Daoy (cell line): ENCODE measurements at places on chromosomes 13 and 19. TPM values are rescaled to one million over a fixed set of nuclear protein-coding genes. Genes with fewer than 3 reads are reported as not detected.

DNA sequence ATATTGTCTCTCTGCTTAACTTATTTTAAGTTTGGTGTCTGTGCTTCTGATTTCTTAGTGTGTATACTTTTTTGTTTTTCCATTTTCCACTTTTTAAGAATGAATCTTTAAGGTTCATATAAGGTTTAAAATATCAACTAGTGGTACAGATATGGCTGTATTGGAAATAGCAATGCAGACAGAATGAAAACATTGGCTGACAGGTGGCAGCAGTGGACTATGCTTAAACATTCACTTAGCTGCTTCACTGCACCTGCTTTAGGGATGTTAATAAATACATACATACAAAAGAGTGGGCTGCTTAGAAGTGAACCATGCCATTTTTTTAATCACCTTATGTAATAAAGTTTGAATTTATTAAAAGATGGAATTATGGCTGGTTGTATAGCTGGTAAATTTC is 27.3 kb downstream of the TM9SF2 start:
- DNase-seq, result no peak

- DNase-seq, result no peak
These were observed 3.4 kb upstream of the POMP start for GRCh38 chr13:28655561-28655960.

CACTIN gene
- total RNA-seq, result 29.9 and 52.6 TPM in 2 replicates

DNA sequence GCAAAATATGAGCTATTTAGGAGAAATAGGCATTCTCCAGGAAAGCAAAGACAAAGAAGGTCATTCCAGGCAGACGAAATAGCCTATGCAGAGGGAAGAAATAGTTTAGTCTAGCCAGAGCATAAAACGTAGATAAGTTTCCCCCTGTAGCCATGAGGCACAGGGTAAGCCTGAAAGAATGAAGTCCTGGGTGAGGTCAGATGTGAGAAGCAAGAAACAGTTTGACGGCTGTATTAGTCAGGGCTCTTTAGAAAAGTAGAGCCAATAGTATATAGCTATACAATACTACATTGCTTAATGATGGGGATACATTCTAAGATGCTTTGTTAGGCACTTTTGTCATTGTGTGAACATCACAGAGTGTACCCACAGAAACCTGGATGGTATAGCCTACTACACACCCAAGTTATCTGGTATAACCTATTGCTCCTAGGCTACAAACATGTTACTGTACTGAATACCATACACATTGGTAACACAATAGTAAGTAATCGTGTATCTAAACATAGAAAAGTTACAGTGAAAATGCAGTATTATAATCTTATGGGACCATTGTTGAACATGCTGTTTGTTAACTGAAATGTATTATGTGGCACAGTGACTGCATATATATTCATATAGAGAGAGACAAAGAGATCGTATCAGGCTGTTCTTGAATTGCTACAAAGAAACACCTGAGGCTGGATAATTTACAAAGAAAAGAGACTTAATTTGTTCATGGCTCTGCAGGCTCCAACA is 59.3 kb upstream of the WDFY2 start:
- peak; percentile 32 for DNase-seq

DNA sequence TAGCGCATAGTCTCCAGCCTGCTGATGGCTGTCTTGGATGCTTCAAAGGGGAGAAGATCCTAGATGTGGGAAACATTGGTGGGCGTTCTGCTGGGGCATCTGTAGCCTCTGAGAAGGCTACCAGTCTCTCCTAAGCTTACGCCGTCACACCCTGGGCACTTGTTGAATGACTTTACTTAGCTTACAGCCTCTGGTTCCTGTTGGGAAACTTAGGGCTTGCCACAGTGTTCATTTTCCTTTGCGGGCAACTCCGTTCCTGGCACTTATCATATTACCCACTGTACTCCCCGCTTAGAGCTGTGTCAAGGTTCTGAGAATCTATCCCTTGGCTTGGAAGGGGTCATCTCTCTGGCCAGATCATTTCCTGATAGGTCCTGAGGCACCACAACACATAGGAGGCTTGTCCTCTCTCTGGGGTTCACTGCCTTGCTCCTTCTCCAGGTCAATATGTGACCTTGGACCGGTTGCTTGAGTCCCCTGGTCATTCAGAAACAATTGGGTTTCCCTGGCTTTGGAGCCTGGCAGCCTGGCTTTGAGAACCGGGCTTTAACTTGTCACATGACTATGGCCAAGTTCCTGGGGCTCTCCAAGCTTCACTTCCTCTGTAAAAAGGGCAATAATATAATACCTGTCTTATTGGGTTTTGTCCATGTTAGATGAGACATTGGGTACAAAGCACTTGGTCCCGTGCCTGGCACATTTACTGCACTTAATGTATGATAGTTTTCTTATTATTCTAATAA is 20.5 kb upstream of the ALOX5AP start:
- no peak for DNase-seq

- no peak for DNase-seq
These were observed 72.4 kb upstream of the CLDN10 start for GRCh38 chr13:95480131-95480545.

GRCh38 chr19:46364359-46364758 is 17.5 kb downstream of the PPP5C start:
- DNase-seq, result no peak

- no peak for DNase-seq
These were observed 47.1 kb downstream of the MLLT1 start for GRCh38 chr19:6232601-6233055.

DNA sequence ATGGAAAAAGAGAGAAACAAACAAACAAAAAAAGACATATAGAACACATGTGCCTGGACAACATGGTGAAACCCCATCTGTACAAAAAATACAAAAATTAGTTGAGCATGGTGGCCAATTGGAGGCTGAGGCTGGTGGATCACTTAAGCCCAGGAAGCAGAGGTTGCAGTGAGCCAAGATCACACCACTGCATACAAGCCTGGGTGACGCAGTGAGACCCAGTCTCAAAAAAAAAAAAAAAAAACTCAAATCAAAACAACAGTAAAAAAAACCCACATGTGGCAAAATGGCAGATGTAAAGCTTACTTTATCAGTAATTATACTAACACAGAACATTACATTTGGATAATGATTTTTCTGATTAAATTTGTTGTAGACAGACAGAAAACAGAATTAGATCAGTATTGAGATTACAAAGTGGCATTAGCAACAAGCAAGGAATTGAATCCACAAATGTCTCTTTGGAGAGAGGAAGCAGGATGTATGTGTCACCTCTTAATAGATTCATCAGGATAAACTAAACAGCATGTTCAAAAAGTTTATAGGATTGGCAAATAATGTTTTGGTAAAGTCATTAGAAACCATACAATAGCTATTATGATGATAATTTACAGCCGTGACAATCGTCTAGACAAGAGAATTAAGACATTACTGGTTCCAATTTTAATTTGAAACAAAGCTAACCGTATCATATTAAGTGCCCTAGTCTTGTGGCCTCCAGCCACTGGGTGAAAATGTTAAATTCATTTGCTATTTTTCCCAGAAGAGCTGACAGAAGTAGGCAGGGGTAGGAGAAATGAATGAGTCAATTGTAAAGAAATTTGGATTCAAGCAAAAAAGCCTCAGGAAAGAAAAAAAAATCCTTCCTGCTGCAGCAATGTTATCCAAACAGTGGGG is 206.0 kb downstream of the FGF14 start:
- peak; percentile 30 for DNase-seq

DNA sequence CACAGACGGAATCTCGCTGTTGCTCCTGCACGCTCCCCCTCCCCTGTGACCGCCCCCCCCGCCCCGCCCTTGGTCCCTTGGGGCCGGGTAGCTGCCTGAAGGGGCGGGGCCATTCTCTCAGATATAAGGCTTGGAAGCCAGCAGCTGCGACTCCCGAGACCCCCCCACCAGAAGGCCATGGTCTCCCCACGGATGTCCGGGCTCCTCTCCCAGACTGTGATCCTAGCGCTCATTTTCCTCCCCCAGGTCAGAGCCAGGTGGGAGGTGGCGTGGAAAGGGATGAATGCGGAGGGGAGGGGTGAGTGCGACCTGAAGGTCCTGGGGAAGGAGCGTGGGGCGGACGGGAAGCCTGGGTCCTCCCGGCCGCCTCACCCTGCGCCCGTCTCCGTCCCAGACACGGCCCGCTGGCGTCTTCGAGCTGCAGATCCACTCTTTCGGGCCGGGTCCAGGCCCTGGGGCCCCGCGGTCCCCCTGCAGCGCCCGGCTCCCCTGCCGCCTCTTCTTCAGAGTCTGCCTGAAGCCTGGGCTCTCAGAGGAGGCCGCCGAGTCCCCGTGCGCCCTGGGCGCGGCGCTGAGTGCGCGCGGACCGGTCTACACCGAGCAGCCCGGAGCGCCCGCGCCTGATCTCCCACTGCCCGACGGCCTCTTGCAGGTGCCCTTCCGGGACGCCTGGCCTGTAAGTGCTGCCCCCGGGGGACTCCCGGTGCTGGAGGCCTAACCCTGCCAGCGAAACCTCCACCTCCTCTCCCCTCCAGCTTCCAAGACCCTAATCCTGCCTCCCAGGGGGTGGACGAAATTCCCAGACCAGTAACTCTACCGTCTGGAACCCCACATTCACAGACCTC is at the start of gene DLL3:
Gene DLL3 (plus strand): TSS at position 150 of the 845 bp plus-strand sequence. CDS start 28 bp downstream, at position 178.
- DNase-seq, result peak; percentile 50

GRCh38 chr19:1985588-1986356 is 29.7 kb downstream of the BTBD2 start:
- DNase-seq, result no peak

DNA sequence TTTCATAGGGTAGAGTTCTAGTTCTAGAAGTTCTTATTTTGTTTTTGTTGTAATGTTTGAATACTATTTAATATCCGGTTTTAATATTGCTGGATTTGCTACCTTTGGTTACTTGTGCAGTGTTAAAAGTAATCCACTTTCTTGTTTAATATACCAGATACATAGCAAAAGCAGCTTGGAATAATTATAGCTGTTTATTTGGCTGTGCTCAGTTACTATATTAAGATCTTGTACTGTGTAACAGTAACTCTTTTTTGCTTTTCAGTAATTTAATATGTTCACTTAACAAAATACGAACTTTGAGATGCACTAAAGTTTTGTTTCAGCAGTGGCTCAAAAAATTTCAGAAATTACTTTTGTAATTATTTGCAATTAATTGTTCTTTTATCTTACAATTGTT is 50.9 kb downstream of the AKAP11 start:
- DNase-seq, result no peak

DNA sequence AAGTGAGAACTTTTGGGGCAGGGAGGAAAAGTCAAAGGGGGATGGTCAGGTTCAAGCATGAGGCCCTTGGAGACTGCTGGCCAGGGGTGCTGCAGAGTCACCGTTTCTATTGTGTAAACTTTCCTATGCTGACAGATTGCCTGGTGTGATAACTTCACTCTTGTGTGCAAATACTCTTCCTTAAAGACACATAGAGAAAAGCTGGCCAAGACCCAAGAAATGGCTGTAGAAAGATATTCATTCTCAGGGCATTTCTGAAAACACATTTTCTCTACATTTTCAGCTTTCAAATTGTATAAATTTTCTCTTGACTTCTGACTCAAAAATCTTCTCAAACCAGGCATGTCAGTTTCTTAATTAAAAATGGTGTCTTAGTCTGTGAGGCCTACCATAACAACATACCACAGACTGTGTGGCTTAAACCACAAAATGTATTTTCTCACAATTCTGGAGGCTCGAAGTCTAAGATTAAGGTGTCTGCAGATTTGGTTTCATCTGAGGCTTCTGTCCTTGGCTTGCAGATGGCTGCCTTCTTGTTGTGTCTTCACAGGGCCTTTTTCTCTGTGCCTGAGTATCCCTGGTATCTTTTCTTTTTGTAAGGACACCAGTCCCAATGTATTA is 304.5 kb downstream of the KCNRG start:
- peak; percentile 22 for DNase-seq

URAD gene
- total RNA-seq, result not detected in 2 replicates

DNA sequence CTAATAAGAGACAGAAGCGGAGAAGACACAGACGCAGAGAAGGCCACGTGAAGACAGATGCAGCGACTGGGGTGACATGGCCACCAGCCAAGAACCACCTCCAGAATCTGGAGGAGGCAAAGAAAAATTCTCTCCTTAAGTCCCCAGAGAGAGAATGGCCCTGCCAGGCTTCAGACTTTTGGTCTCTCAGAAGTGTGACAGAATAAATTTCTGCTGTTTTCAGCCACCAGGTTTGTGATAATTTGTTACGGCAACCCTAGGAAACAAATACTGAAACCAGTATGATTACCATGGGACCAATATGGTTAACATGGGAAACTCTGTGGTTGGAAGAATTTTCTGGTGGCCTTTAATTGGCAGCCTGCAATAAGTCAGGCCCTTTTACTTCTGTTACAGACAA is 63.9 kb upstream of the DOCK9 start:
- no peak for DNase-seq

GRCh38 chr13:37457612-37458011 is 141.0 kb downstream of the POSTN start:
- DNase-seq, result no peak

TUBA3C gene
- total RNA-seq, result 2.8 and 6.2 TPM in 2 replicates

GRIN3B gene
- total RNA-seq, result not detected in 2 replicates

- no peak for DNase-seq
These were observed 658.4 kb downstream of the UQCRFS1 start for GRCh38 chr19:28554321-28555091.

- DNase-seq, result no peak
These were observed 333.3 kb upstream of the HTR2A start for GRCh38 chr13:47230155-47230554.

LYPD3 gene
- total RNA-seq, result 0.74 TPM in 1 of 2 replicates, not detected in the other

- DNase-seq, result peak; percentile 35
These were observed 30.1 kb upstream of the METTL21C start for GRCh38 chr13:102724923-102725322.

CEACAM8 gene
- total RNA-seq, result not detected in 2 replicates

DNA sequence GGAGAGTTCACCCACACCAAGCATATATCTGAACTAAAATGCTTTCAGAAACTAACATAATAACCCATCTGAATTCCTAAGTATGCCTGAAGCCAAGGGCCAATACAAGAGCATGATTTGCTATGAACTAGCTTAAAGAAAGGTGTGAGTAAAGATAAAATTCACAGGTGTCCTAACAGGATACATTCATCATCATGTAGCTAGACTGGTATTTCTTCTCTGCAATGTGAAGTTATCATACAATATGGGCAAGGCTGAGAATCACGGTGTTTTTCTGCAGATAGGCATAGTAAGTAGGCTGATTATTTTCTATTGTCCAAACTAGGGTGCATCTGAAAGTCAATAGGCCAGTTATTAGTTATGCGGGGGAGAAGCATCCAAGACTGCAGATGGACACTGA is 63.1 kb downstream of the STK24 start:
- no peak for DNase-seq
